Activated CD4-positive, alpha-beta T cell treated with anti-CD3 and anti-CD28 coated beads, Interleukin-2, amount 50 U/mL, for 16 hours (primary cell): ENCODE measurements at places on chromosomes 5 and 9.

GRCh38 chr5:153774686-153775085 is 264.0 kb downstream of the FAM114A2 start:
- DNase-seq, result no peak

DNA sequence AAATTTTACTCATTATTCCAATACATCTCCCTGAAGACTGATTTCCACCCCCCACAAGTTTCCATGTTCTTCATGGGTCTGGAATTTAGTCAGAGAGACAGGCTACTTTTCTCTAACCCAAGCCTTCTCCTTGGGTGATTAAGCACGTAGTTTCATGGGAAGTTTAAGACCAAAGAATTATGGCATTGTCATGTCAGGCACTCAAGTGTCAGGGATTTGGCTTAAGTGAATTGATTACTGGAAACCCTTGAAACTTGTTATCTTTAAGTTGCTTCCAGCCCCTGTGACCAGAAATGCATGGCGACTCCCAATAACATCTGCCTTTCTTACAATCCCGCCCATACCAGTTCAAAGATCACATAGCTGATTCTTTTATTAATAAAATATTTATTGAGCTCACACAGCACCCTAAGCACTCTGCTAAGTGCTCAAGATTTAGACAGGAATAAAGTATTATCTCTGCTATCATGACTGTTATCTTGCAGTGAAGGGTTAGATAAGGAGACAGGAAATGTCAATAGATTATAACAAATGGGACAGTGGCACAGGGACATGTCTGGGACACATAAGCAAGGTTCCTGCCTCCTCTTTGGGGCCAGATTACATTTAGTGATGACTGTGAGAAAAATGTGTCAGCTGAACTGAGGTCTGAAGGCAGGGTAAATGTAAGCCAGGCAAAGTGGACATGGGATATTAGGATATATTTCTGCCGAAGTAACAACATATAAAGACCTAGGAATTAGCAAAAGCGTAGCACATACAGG is 241.2 kb upstream of the TNC start:
- no peak for DNase-seq

DNA sequence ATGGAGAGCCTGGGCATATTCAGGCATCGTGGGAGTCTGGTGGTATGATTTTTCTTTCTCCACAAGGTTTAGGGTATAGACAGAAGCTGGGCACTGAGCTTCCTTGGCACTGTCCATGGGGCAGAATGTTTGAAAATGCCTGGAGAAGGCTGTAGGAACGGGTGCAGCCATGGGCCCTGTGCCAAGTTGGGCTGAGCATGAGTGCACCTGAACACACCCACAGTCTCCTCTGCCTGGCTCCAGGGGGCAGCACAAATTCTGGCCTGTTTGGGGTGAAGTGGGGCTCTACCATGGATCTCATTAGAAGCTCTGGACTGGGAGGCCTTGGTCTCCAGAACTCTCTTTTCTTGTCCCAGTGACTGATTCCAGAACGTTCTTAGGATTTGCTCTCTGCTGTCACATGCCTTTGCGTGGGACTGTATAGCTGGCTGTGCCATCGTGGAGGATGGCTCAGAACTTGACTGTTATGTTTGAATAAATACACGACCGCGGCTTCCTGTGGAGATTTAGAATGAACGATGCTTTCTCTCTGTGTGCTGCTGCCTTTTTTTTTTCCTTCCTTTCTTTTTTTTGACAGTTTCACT is 229.8 kb downstream of the FANCC start:
- DNase-seq, result no peak

DNA sequence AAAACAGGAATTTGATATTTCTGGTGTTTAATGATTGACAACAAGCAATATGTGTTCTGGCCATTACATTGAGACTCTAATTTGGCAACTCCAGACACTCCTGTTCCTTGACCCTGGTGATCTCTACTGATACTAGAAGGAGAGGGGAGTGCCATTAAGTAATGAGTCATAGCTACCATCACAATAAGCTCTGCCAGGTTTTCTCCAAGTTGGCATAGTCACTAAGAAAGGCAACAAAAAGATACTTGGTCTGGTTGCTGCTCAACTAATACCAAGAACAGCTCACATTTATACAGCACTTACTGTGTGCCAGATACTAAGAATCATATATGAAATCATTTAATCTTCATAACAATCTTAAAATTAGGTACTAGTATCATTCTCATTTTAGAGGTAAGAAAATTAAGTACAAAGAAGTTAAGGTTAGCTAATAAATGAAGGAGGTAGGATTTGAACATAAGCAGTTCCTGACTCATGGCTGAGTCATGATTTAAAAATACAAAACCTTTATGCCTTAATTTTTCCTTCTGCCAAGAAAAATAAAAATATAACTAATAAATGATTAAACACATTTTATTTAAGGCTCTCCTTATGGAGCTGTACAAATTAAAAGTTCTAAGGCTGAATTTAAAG is 19.9 kb upstream of the PRXL2C start:
- DNase-seq, result no peak

GRCh38 chr5:139758510-139759075 is 37.0 kb upstream of the PSD2 start:
- DNase-seq, result no peak
